ENCODE measurements at places on chromosomes 1 and 21.

DNA sequence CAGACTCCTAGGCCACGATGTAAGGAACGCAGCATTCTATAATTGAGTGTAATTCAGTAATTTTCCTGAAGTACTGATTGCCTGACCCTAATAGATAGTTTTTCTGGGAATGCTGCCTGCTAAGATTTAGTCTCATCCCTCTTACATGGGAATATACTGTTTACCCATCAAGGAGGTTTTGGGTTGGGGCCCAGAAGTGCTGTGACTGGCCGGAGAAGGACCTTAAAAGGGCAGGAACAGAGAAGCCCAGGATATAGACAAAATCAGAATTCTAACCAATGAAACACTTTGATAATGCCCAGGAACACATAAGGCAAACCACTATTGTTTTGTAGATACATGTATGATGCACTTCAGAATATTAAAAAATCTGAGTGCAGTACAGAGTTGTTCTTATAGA lies 111.6 kb downstream of the RGS2 start:
- no peaks in the 10 kb centered on the region for H3K36me3 ChIP-seq
- DNase-seq: no peak
- no peak overlapping the region for H3K4me3 ChIP-seq
- no peak overlapping the region for H3K27ac ChIP-seq

DNA sequence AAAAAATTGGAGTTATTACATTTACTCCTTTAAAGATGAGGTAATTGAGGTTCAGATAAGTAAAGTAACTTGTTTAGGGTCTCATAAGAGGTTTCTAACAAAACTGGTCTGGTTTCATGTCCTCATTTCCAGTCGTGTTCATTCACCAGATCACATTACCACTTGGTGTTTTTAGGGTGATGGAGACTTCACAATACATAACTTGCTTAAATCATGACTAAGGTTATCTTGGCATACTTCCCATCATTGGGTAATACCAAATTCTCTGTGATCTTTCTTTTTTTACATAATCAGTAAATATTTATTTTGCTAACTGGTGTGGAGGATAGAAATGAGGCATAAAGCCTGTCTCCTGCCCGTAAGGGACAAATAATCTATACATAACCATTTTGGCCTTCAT lies 31.6 kb upstream of the RPTN start:
- H3K27ac ChIP-seq: no peak overlapping the region
- H3K4me1 ChIP-seq: peaks cover 5% of the 10 kb centered on the region
- no peak overlapping the region for H3K4me3 ChIP-seq
- H3K36me3 ChIP-seq: peaks cover 2% of the 10 kb centered on the region

DNA sequence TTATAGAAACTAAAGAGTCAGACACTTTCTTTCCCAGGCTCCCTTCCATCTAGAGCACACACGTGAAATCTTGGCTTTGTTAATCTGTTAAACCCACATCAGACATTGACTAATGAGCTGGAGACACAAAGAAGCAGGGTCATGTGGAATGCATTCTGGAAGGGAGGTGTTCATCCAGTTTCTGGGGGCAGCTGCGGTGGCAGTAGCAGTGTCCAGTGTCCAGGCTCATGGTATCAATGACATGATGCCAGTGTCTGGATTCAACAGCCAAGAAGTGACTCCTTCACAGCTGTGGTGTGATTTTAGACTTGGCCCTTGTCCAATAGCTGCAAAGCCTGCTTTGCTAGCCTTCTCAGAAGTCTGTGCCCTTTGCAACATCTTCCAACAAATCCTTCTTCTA lies 95.2 kb downstream of the NTPCR start:
- H3K4me1 ChIP-seq: peaks cover 13% of the 10 kb centered on the region
- no peak for DNase-seq
- H3K27me3 ChIP-seq: no peaks in the 10 kb centered on the region
- no peak overlapping the region for H3K27ac ChIP-seq

DNA sequence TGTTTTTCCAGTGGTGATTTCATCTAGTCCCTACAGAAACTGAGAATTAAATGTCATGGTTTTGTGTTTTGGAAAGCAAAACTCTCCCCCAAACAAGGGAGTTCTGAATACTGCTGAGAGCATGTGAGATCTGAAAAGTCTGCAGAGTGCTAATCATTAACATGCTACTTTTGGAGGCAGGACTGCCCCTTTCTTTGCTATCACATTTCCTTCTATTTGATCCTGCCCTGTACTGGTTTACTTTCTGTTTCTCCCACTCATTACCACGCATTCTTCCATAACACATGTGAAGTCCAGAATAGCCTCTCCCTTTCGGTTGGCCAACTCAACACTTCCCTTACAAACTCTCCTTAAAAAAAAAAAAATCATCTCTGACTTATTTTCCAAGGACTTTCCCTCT lies 63.6 kb downstream of the GADD45A start:
- no peaks in the 10 kb centered on the region for H3K36me3 ChIP-seq
- no peak overlapping the region for H3K4me3 ChIP-seq
- DNase-seq: no peak
- no peak overlapping the region for H3K27ac ChIP-seq
- H3K4me1 ChIP-seq: no peaks in the 10 kb centered on the region

- peak; percentile 38 for DNase-seq
- no peaks in the 10 kb centered on the region for H3K4me1 ChIP-seq
- peaks cover 23% of the 10 kb centered on the region for H3K36me3 ChIP-seq
- H3K27me3 ChIP-seq: no peaks in the 10 kb centered on the region
- H3K27ac ChIP-seq: peak overlapping the region; percentile 97
These were observed 10.5 kb upstream of the SPEN start for GRCh38 chr1:15836772-15837669.

DNA sequence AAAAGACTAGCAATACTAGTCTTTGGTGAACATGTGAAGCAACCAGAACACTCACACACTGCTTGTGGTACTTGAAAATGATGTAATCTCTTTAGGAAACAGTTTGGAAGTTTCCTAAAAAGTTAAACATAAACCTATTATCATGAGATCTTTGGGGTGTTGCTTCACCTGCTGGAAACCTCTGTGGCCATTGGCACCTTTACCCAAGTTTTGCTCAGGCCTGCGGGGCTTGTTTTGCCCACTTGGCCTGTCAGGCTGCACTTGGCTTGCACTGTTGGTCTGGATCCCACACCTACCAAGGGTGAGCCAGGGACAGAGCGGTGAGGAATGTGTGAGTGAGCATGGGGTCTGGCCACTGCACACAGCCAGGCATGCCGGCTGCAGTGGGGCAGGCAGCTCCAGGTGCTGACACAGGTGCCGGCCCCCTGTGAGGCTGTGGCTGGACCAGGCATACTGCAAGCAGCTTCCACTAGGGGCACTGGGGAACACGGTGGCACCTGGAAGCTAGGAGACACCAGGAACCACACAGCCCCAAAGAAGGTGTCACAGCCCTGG lies 14.4 kb upstream of the FNBP1L start:
- peaks cover 21% of the 10 kb centered on the region for H3K27me3 ChIP-seq
- no peak overlapping the region for H3K27ac ChIP-seq
- no peak overlapping the region for H3K4me3 ChIP-seq
- H3K4me1 ChIP-seq: no peaks in the 10 kb centered on the region
- DNase-seq: no peak
- H3K36me3 ChIP-seq: peaks cover 2% of the 10 kb centered on the region

- H3K27ac ChIP-seq: no peak overlapping the region
- H3K4me1 ChIP-seq: peaks cover 19% of the 10 kb centered on the region
- H3K4me3 ChIP-seq: no peak overlapping the region
- H3K27me3 ChIP-seq: no peaks in the 10 kb centered on the region
- DNase-seq: no peak
These were observed 43.8 kb downstream of the XPR1 start for GRCh38 chr1:180675586-180675985.

- H3K4me3 ChIP-seq: no peak overlapping the region
- no peaks in the 10 kb centered on the region for H3K4me1 ChIP-seq
- H3K36me3 ChIP-seq: peaks cover 4% of the 10 kb centered on the region
- no peak overlapping the region for H3K27ac ChIP-seq
- no peak for DNase-seq
These were observed 33.5 kb downstream of the CTBS start for GRCh38 chr1:84540759-84541158.

DNA sequence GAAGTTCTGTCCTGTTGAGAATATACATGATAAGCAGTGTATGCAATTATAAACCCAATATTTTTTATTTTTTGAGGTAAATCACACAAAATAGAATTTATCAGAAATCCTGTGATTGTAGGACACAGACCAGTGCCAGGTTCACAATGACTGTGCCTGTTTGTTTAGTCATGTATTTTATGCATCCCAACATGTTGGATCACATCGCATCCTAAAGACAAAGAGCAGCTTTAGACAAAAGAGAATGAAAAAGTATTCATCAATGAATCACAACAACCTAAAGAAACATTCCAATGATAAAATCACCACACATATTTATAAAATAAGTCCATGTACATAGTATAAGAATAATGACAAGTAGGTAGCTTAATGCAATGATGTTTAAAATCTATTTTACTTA lies 53.2 kb upstream of the LRRC8D start:
- peaks cover 15% of the 10 kb centered on the region for H3K4me1 ChIP-seq
- H3K4me3 ChIP-seq: no peak overlapping the region
- DNase-seq: no peak
- H3K27ac ChIP-seq: no peak overlapping the region
- peaks cover 3% of the 10 kb centered on the region for H3K36me3 ChIP-seq
- H3K27me3 ChIP-seq: peaks cover 10% of the 10 kb centered on the region

DNA sequence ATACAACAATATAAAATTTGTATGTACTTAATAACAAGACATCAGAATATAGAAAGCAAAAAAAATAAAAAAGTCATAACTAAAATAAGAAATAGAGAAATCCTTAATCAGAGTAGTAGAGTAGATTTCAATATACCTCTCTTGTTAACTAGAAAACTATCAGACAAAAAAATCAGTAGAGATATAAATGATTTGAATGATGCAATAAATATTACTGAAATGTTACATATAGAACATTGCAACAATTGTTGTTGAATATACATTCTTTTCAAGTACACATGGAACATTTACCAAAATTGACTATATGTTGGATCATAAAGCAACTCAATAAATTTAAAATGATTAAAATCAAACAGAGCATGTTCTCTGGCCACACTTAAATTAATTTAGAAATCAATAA lies 31.9 kb upstream of the ADAR start:
- no peaks in the 10 kb centered on the region for H3K36me3 ChIP-seq
- H3K27me3 ChIP-seq: peaks cover 33% of the 10 kb centered on the region
- H3K4me1 ChIP-seq: no peaks in the 10 kb centered on the region
- no peak overlapping the region for H3K27ac ChIP-seq
- DNase-seq: no peak

GRCh38 chr1:160096274-160097116 lies 1.9 kb downstream of the IGSF8 start:
- peak overlapping the region; percentile 93 for H3K27ac ChIP-seq
- peaks cover 39% of the 10 kb centered on the region for H3K4me1 ChIP-seq
- H3K27me3 ChIP-seq: no peaks in the 10 kb centered on the region
- no peak for DNase-seq

GRCh38 chr1:5563861-5564577 lies 428.2 kb downstream of the NPHP4 start:
- no peak overlapping the region for H3K27ac ChIP-seq
- peaks cover 42% of the 10 kb centered on the region for H3K27me3 ChIP-seq
- H3K4me1 ChIP-seq: no peaks in the 10 kb centered on the region
- H3K4me3 ChIP-seq: no peak overlapping the region
- H3K36me3 ChIP-seq: no peaks in the 10 kb centered on the region
- DNase-seq: no peak

GRCh38 chr1:28027660-28028059 lies 60.8 kb downstream of the EYA3 start:
- peaks cover 11% of the 10 kb centered on the region for H3K36me3 ChIP-seq
- peak overlapping the region; percentile 39 for H3K27ac ChIP-seq
- DNase-seq: no peak
- H3K4me1 ChIP-seq: peaks cover 9% of the 10 kb centered on the region
- H3K27me3 ChIP-seq: no peaks in the 10 kb centered on the region
- H3K4me3 ChIP-seq: no peak overlapping the region

DNA sequence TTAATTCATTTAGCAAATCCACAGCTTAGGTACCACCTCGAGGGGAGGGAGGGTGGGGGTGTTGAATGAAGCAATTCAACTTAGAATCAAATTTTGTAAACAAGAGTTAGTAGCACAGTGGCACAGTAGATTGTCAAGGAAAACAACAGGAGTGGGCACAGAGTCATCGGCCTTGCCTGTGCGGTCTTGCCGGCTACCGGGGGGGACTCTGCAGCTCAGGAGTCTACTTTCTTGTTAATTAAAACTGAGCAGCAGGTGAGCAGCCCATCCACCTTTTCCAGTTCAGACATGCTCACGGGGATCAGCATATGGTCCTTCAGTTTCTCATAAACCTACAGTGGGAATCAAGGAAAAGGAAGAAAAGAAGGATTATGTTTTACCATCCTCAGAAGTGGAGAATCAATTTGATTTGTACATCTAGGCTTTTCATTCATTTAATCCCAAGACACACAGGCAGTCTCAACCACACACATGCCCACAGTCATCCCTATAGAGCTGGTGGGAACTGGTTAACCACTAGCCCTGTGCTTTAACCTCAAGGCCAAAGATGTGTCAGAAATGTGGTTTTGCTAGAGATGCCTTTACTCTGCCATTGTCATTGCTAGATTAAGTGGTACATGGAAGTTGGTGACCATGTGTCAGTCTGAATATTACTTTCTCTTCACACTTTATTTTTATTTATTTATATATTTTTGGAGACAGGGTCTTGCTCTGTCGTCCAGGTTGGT lies 45.0 kb upstream of the BCL10 start:
- H3K27ac ChIP-seq: no peak overlapping the region
- peaks cover 5% of the 10 kb centered on the region for H3K4me1 ChIP-seq
- no peak overlapping the region for H3K4me3 ChIP-seq
- DNase-seq: no peak

- DNase-seq: no peak
- no peak overlapping the region for H3K27ac ChIP-seq
- H3K4me1 ChIP-seq: no peaks in the 10 kb centered on the region
- H3K36me3 ChIP-seq: no peaks in the 10 kb centered on the region
- H3K4me3 ChIP-seq: no peak overlapping the region
- peaks cover 54% of the 10 kb centered on the region for H3K27me3 ChIP-seq
These were observed 35.0 kb upstream of the HUNK start for GRCh38 chr21:31837618-31838390.

GRCh38 chr1:204018460-204018859 lies 54.5 kb upstream of the SOX13 start:
- no peaks in the 10 kb centered on the region for H3K4me1 ChIP-seq
- no peaks in the 10 kb centered on the region for H3K27me3 ChIP-seq
- H3K4me3 ChIP-seq: no peak overlapping the region

GRCh38 chr1:187326557-187326956 lies 497.8 kb downstream of the PLA2G4A start:
- H3K27ac ChIP-seq: no peak overlapping the region
- no peak for DNase-seq
- no peaks in the 10 kb centered on the region for H3K36me3 ChIP-seq
- no peak overlapping the region for H3K4me3 ChIP-seq

GRCh38 chr1:184647471-184647870 lies 107.2 kb downstream of the EDEM3 start:
- peaks cover 2% of the 10 kb centered on the region for H3K36me3 ChIP-seq
- H3K4me3 ChIP-seq: no peak overlapping the region
- H3K4me1 ChIP-seq: no peaks in the 10 kb centered on the region
- peaks cover 33% of the 10 kb centered on the region for H3K27me3 ChIP-seq
- no peak overlapping the region for H3K27ac ChIP-seq

GRCh38 chr1:118558933-118559332 lies 373.9 kb upstream of the SPAG17 start:
- no peaks in the 10 kb centered on the region for H3K27me3 ChIP-seq
- H3K27ac ChIP-seq: no peak overlapping the region
- H3K36me3 ChIP-seq: no peaks in the 10 kb centered on the region
- DNase-seq: no peak
- no peaks in the 10 kb centered on the region for H3K4me1 ChIP-seq

GRCh38 chr1:186683652-186684410 lies 3.6 kb upstream of the PTGS2 start:
- no peak overlapping the region for H3K4me3 ChIP-seq
- no peaks in the 10 kb centered on the region for H3K4me1 ChIP-seq
- no peak for DNase-seq
